ENCODE measurements at places on chromosomes 4 and X. TPM values are rescaled to one million over a fixed set of nuclear protein-coding genes. Genes with fewer than 3 reads are reported as not detected.

GPR143 gene
- 8.8 TPM for total RNA-seq

SASH3 gene
- not detected for total RNA-seq

PABPC5 gene
- total RNA-seq = not detected

RGN gene
- total RNA-seq = not detected

NDST3 gene
- total RNA-seq = 0.12 TPM

NIPAL1 gene
- 21.0 TPM for total RNA-seq

GRCh38 chr4:157231525-157231924 is 11.0 kb downstream of the GRIA2 start:
- no peaks in the 10 kb centered on the region for H3K4me1 ChIP-seq
- no peak for DNase-seq
- H3K27me3 ChIP-seq = no peaks in the 10 kb centered on the region
- H3K27ac ChIP-seq = no peak overlapping the region
- no peak overlapping the region for H3K4me3 ChIP-seq

GRCh38 chr4:37725718-37726117 is 39.5 kb upstream of the RELL1 start:
- no peak overlapping the region for H3K4me3 ChIP-seq
- H3K4me1 ChIP-seq = peaks cover 40% of the 10 kb centered on the region
- no peak overlapping the region for H3K27ac ChIP-seq
- no peak for DNase-seq
- H3K36me3 ChIP-seq = no peaks in the 10 kb centered on the region

DNA sequence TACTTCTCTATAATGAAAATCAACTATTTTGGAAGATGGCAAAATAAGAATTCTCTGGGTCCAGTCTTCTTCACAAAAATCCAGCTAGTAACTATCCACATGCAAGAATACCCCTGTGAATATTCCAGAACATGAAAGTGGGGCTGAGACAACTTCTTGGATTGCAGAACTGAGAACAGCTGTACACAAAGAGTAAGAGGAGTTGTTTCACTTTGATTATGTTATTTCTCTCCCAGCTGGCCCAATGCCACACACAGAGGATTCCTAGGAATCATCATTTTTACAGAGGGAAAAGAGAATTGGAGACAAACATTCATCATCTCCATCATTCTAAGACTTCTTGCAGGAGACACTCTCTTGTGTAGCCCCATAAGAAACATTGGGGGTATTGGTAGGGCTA is 782.2 kb upstream of the LCORL start:
- no peak for DNase-seq
- no peak overlapping the region for H3K4me3 ChIP-seq
- no peaks in the 10 kb centered on the region for H3K36me3 ChIP-seq
- no peak overlapping the region for H3K27ac ChIP-seq

DNA sequence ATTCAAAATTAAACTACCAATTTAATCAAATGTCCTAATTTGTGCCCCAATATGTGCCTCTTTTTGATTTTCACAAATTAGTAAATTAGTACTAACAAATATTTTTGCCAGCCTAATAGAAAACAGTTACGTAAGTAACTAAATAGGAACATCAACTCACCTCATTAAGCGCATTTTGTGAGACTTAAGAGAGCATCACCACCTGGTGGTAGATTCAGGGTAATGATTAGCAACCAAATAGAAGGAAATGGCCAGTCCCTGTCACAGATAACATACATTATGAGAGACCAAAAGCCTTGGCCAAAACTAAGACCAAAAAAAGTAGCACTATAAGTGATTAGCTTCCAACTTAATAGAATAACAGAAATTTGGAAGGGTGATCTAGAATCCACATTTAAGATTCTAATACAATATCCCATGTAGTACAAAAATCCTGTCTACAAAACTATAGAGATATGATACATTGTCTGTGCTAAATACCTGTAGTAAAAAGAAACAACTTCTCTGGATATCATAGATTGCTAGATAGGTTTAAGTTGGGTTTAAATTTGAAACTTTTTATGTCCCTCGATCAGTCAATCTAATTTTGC is 46.7 kb downstream of the C4orf46 start:
- H3K4me3 ChIP-seq = no peak overlapping the region
- H3K4me1 ChIP-seq = no peaks in the 10 kb centered on the region
- peak; percentile 24 for DNase-seq
- no peaks in the 10 kb centered on the region for H3K27me3 ChIP-seq
- no peaks in the 10 kb centered on the region for H3K36me3 ChIP-seq
- no peak overlapping the region for H3K27ac ChIP-seq

DNA sequence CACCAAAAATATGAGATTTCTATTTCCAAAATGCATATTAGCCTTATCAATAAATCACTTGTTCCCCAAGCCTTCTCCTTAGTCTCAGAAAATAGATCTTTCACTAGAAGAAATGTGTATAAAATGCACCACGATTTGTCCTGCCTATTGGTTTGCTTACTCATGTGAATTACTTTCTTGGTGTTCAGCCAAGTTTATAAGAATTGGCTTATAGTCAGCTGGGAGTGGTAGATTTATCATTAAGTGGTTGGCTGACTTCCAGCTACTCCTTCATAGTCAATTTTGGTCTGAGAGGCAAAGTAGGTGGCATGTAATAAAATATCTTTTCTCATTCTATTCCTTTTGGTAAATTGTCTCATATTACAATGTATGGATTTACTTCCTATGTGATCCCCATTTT is 1.3 kb downstream of the SULT1E1 start:
- H3K4me3 ChIP-seq = no peak overlapping the region
- no peak overlapping the region for H3K27ac ChIP-seq
- H3K4me1 ChIP-seq = no peaks in the 10 kb centered on the region
- DNase-seq = peak; percentile 14

DNA sequence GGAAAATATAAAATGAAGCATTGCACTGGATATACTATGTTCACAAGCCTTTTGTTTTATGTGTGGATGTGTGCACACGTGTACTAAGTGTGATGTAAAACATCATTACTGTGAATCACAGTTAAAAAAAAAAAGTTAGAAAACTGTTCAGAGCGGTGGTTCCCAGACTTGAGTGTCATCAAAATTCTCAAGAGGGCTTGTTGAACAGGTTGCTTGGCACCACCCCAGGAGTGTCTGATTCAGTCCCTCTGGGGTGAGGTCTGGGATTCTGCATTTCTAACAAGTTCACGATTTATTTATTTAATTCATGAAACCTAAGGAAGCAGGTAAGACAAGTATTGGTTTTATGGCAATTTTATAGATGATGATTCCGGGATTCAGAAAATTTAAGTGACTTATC is 1.8 kb downstream of the CENPU start:
- H3K27ac ChIP-seq = peak overlapping the region; percentile 68
- peak; percentile 64 for DNase-seq
- H3K4me1 ChIP-seq = peaks cover 15% of the 10 kb centered on the region
- H3K27me3 ChIP-seq = no peaks in the 10 kb centered on the region
- H3K4me3 ChIP-seq = peak overlapping the region; percentile 96
- peaks cover 58% of the 10 kb centered on the region for H3K36me3 ChIP-seq

DNA sequence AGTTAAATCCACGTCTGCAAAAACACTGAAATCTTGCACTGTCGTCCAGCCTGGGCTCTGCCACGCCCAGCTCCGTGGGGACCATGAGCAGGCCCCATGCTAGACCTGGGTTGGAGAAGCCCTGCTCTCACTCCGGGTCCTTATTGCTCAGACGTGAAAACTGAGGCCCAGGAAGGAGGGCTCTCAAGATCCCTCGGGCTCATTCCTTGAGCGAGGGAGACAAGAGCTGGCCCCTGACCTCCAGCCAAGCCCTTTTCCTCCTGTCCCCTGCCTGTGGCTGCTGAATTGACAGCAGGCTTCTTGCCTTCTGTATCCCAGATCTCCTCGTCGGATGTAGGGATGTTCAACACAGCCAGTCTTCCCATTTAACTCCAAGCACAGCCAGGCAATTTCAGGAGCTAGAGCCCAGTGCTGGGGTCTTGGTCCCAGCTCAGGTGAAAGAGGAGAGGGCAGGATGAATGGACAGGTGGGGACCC is 109.5 kb downstream of the CPZ start:
- H3K36me3 ChIP-seq = no peaks in the 10 kb centered on the region
- no peak for DNase-seq
- H3K27me3 ChIP-seq = peaks cover 94% of the 10 kb centered on the region
- no peaks in the 10 kb centered on the region for H3K4me1 ChIP-seq
- no peak overlapping the region for H3K27ac ChIP-seq

DNA sequence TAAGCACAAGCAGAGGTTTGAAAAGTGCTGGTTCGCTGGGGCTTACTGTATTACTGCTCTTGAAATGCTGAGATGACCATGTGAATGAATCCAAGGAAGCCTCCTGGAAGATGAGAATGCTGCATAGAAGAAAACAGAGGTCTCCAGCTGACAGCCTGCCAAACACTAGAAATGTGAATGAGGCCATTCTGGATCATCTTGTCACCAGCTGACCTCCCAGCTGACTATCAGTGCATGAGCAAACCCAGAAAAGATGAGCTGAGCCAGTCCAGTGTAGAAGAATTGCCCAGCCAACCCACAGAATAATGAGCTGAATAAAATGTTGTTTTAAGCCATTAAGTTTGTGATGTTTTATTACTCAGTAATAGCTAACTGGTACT is 49.1 kb upstream of the DYNLT3 start:
- no peak for DNase-seq
- no peaks in the 10 kb centered on the region for H3K36me3 ChIP-seq
- no peaks in the 10 kb centered on the region for H3K4me1 ChIP-seq
- no peaks in the 10 kb centered on the region for H3K27me3 ChIP-seq
- H3K4me3 ChIP-seq = no peak overlapping the region
- H3K27ac ChIP-seq = no peak overlapping the region

Measured in Calu3 (cell line).